ENCODE measurements at places on chromosomes 16 and 17.

DNA sequence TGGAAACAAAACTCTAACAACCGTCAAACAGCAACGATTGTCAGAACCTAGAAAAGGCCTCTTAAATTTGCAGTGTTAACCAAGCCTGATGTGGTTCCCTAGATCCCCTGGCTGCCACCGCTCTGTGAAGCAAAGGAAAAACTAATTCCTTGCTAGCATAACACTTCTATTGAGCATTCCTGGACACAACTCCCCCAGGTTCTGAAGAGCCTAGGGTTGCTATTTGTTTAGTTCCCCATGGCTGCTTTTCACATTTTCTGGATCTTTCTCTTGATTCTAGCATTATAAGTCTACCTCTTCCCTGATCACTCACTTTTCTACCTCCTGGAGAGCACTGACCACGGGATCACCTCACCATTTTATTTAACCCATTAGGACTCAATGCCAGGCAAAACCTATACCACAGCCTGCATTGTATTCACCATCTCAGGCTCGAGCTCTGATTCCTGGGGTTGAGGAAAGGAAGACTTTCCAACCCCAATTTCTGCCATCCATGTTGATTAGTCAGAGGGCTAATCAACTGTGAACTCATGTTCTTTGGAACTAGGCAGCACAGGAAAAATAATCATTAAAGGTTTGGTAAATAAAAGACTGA lies 692 bp upstream of the KCNJ16 start:
- no peak for DNase-seq

GRCh38 chr16:13772782-13773181 lies 147.2 kb upstream of the ERCC4 start:
- DNase-seq, result no peak

- DNase-seq, result no peak
Measured at GRCh38 chr16:80656711-80657150, 115.9 kb downstream of the DYNLRB2 start.

DNA sequence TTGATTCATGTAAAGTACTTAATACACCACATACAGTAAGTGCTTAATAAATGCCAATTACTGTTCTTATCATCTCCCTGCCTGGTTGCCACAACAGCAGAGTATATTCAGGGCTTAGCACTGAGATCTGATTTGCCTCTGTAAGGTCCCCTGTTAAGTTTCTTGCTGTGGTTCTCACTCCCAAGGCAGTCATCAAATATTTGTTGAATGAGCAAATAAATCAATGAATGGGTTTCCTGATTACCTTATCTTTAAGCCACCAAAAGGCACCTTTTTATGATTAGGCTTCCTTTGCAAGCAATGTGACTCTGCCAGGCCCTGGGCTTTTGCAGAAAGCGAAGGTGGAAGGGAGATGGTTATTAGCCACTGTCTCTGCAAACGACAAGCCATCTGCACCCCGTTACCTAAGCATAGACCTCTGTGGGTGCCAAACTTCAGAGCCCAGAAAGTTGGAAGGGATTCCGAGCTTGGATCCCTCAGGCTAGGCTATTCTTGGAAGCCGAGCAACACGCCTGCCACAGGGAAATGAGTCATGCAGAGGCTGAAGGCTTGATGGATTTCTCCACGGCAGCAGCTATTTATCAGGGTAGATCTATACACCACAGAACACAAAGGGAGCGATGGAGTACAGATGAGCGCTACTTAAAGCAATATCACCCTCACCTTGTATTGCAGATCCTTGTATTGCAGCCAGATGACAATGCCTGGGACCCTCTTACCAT lies 102.0 kb downstream of the GRIN2A start:
- no peak for DNase-seq

DNA sequence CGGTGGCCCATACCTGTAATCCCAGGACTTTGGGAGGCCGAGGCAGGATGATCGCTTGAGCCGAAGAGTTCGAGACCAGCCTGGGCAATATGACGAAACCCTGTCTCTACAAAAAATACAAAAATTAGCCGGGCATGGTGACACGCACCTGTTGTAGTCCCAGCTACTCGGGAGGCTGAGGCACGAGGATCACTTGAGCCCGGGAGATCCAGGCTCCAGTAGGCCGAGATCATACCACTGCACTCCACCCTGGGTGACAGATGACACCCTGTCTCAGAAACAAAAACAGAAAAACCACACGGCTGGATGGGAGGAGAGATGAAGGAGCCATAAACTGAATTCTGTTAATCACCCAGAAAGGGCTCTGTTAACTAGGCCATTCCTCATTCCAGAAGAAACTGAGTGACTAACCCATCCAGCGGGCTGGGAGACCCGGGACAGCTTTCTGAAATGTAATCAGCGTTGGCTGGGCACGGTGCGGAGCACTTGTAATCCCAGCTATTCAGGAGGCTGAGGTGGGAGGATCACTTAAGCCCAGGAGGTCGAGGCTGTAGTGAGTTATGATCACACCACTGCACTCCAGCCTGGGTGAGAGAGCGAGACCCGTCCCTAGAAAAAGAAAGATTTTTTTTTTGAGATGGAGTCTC lies 641 bp upstream of the NT5C3B start:
- DNase-seq, result no peak

GRCh38 chr17:683499-684254 lies 31.0 kb downstream of the VPS53 start:
- DNase-seq, result no peak

DNA sequence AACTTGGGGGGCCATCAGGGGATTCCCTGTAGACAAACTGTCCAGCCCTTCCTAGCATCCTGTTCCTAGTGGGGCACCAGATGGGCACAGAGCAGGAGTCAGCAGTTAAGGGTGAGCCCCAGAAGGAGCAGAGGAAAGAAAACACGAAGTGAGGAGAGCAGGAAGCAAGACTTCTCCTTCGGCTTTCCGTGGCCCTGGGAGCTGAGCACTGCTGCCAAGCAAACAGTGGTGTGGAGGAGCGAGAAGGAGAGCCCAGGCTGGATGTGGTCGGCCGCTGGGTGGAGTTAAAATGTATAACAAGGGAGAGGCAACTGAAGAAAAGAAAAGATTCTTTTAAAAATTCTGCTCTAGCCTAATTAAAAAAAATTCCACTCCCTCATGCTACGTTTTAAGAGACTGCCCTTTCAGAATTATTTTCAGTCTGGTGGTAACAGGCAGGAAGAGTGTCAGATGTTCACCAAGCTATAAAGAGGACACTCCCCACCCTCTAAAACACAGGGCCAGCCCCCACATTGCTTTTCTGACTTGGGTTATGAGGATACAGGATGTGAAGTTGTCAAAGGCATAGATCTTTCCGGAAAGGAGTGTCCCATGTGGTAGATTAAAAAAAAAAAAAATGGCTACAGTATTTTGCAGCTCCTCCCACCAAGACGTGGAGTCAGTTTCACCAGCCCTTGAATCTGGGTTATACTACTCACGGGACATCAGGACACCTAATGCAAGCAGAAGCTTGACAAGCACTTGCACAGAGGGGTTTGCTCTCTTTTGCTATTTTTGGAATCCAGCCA lies 74.9 kb upstream of the ZFHX3 start:
- no peak for DNase-seq

- no peak for DNase-seq
Measured at GRCh38 chr16:17375461-17376304, 95.1 kb downstream of the XYLT1 start.

DNA sequence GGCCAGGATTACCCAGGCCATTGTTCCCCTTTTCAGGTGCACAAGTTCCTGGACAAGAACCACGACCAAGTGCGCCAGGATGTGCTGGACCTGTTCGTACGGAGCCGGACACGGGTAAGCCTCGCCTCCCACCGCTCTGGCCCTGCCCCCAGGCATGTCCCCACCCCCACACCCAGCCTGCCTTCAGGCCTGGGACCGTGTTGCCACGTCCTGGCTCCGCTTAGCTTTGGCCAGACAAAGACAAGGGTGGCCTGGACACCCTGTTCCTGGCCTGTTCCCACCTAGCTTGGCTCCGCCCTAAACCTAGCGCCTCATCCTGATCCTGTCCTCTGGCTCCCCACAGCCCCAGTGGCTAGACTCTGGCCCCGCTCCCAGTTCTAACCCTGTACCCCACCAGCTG lies 30.9 kb downstream of the MYO15A start:
- DNase-seq, result no peak

DNA sequence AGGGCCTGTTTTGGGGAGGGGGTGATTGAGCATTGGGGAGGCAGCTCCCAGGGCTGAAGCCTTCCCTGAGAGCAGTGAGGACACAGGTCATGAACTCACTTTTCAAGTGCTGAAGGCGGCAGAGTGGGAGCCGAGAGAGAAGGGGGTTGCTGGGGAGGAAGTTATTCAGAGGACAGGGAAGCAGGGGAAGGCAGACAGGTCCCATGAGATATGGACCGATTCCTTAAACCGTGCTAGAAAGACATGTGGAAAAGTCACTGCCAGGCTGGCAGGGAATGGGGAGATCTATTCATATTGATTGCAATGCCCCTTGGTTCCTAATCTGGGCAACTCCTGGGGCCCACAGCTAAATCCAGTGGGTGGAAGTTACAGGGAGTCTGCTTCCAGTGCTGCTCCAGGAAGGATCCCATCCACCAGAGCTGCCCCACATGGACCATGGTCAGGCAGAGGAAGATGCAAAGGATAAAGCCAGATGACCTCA lies 1.1 kb downstream of the CCL4 start:
- no peak for DNase-seq

GRCh38 chr16:55338646-55339045 lies 14.6 kb downstream of the IRX6 start:
- no peak for DNase-seq

DNA sequence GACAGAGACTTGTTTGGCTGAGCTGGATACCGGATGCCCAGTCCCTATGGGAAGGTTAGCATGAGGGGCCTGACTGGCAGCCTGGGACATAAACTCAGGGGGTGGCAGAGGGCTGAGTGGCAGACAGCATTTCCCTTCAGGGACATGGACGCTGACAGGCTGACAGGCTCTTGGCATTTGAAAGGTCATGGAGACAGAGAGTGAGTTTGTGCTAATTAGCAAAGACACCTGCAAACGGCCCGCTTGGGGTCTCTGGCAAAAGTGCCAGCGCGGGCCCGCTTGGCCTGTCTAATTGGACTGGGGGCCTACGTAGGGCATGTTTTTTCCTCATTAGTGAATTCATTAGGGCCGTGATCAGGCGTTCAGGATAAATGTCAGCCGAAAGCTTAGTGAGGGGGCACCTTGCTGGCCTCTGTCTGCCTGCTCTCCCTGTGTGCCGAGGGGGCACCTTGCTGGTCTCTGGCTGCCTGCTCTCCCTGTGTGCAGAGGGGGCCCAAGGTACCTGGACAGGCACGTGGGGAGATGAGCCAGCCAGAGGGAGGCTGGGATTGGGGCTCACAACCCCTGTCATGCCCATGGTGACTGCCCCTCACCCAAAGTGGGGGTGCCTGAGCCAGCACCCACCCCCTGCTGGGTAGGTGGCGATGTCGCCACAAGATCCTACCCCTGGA lies 7.7 kb downstream of the NECAB2 start:
- no peak for DNase-seq

DNA sequence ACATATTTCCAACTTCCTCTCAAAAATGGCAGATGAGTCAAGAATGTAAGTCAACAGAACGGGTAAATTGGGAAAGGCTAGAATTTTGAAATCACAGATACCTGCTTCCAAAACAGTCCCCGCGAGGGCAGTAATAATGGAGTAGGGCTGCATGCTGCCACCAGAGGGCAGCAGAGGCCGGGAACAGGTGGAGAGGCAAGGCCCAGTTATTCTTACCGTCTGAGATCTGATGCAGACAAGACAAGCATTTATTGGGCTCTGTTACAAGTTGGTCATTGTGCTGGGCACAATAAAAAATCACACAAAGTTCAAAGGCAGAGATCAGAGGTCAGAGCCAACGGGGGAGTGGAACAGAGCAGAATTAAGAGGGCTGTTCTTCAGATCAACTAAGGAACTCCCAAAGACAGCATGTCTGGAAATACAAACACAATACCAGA lies 8.8 kb upstream of the MLKL start:
- DNase-seq, result peak; percentile 67

GRCh38 chr16:89314357-89314756 lies 96.9 kb downstream of the ZNF778 start:
- peak; percentile 39 for DNase-seq

- no peak for DNase-seq
Measured at GRCh38 chr17:2445638-2446037, 44.8 kb upstream of the MNT start.

DNA sequence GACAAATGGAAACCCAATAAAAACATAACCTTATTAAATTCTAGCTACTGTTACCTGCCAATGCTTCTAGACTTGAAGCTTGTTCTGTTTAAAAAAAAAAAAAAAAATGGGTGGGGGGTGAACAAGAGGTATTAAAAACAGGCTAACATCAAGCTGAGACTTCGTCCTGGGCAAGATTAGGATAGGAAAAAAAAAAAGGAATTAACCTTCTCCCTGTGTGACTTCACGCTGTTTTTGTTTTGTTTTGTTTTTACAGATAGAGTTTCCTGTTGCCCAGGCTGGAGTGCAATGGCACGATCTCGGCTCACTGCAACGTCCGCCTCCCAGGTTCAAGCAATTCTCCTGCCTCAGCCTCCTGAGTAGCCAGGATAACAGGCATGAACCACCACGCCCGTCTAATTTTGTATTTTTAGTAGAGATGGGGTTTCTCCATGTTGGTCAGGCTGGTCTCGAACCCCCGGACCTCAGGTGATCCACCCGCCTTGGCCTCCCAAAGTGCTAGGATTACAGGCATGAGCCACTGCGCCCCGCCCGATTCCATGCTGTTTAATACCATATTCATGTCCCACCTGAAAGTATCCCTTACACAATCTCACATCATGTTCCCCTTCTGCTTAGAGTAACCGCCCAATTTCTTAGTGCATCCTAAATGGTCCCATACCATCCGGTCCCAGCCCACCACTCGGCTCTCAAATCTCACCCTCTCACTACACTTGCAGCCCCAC lies 2.2 kb downstream of the USP31 start:
- DNase-seq, result no peak

DNA sequence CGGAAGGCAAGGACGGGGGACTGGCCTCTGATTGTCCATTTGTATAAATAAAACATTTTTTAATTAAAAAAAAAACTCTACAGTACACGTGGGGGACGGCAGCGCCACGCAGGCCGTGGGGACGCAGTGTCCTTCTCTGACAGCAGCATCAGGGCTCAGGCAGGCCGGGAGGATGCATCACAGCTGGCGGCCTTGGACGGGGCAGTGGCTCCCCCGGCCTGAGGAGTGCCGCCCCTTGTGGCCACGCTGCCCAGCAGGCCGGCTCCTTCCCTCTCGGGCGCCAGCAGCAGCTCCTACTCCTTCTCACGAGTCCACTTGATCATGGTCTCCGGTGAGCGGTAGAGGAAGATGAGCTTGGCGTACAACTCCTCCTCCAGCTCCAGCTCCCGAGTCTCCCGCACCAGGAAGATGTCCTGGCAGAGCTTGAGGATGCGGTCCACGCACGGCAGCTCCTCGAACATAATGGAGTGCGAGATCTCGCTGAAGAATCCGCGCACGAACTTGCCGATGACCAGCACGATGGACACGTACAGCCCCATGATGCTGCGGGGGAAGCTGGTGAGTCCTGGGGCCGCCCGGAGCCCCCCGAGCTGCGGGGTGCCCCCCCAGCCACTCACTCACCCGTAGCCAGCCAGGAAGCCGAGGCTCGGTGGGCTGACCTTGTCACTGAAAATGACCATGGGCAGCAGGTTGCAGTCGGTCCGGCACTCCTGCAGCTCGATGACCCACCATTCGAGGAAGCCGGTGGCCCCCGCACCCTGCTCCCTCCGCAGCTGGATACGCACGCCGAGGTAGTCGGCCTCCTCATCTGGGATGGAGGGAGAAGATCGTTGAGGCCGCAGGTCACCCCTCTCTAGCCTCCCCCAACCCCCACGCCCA lies 9.2 kb downstream of the CTU2 start:
- DNase-seq, result no peak

Data from stimulated activated CD4-positive, alpha-beta T cell treated with anti-CD3 and anti-CD28 coated beads, Interleukin-1b, Interleukin-23, amount 100 ng/mL, for 1 hour (primary cell).